Smooth muscle cell of the pulmonary artery (primary cell): ENCODE measurements at places on chromosomes 13 and 19. TPM values are rescaled to one million over a fixed set of nuclear protein-coding genes. Genes with fewer than 3 reads are reported as not detected.

The KATNAL1 gene
- total RNA-seq = 25.6 and 31.3 TPM in 2 replicates

The IGFL2 gene
- 0.13 TPM in 1 of 2 replicates, not detected in the other for total RNA-seq

The SOX1 gene
- total RNA-seq = not detected in 2 replicates

The OPA3 gene
- total RNA-seq = 7.0 and 10.4 TPM in 2 replicates

The ZNF285 gene
- total RNA-seq = 3.8 and 4.8 TPM in 2 replicates

The SMIM7 gene
- 50.0 and 62.9 TPM in 2 replicates for total RNA-seq

The PABPC3 gene
- 0.10 and 0.13 TPM in 2 replicates for total RNA-seq

The DMWD gene
- total RNA-seq = 38.6 and 55.9 TPM in 2 replicates

The OR10H2 gene
- not detected in 2 replicates for total RNA-seq
